ENCODE measurements at places on chromosomes 4 and X.
A peak's percentile ranks its signal among the peaks of the same experiment; 100 is the strongest.

DNA sequence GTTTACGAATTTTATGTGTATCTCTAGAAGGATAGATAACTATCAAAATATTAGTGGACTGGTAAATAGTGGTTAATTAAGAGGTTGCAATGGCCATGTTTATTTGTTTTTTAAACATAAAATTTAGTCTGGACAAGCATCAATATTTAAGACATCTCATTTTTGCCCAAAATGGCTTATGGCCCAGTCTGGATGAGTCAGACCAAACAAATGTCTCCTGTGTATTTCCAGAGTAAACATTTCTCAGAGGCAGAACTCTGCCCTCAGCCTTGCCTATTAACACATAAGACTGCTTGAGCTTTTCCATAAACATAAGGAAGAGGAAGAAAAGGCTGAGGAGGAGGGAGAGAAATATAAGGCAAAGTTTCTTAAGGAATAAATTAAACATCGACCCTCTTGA is 277.1 kb upstream of the DIAPH2 start:
- DNase-seq: no peak

DNA sequence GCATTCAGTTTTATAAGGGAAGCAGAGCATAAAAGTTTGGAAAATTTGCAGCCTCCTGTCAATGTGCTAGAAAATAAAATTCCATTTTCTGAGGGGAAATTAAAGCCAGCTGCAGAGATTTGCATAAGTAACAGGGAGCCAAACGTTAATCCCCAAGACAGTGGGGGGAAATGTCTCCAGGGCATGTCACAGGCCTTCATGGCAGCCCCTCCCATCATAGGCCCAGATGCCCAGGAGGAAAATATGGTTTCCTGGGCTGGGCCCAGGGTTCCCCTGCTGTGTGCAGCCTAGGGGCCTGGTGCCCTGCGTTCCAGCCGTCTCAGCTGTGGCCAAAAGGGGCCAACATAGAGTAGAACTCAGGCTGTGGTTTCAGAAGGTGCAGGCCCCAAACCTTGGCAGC is 9.3 kb downstream of the RNF4 start:
- no peak for DNase-seq

GRCh38 chr4:5365071-5366008 is 314.1 kb downstream of the STK32B start:
- DNase-seq: peak; percentile 87

GRCh38 chrX:150363561-150364346 is 637 bp downstream of the MAMLD1 start:
- peak; percentile 43 for DNase-seq

GRCh38 chr4:105966051-105966450 is 70.8 kb downstream of the NPNT start:
- no peak for DNase-seq

GRCh38 chrX:72019487-72019886 is 108.8 kb downstream of the NHSL2 start:
- no peak for DNase-seq

DNA sequence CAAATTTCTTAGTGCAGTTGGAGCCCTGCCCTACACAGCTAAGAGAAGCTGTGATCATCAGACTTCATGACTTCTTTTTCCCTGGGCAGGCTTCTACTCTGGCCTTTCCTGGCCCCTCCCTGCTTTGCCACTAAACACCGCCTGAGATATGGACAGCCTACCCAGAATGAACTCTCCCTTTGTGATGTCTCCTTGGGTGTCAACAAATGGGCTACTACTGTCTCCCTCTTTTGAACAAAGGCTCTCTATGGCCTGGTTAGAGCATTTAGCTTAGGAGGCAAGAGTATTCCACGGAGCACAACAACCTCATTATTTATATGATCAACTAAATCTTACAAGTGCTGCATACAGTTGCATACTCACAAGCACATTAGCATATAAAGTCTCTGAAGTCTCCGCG is 127.6 kb upstream of the HCCS start:
- DNase-seq: no peak

- DNase-seq: no peak
These were observed 1276.1 kb downstream of the PCDH7 start for GRCh38 chr4:31995943-31996901.

DNA sequence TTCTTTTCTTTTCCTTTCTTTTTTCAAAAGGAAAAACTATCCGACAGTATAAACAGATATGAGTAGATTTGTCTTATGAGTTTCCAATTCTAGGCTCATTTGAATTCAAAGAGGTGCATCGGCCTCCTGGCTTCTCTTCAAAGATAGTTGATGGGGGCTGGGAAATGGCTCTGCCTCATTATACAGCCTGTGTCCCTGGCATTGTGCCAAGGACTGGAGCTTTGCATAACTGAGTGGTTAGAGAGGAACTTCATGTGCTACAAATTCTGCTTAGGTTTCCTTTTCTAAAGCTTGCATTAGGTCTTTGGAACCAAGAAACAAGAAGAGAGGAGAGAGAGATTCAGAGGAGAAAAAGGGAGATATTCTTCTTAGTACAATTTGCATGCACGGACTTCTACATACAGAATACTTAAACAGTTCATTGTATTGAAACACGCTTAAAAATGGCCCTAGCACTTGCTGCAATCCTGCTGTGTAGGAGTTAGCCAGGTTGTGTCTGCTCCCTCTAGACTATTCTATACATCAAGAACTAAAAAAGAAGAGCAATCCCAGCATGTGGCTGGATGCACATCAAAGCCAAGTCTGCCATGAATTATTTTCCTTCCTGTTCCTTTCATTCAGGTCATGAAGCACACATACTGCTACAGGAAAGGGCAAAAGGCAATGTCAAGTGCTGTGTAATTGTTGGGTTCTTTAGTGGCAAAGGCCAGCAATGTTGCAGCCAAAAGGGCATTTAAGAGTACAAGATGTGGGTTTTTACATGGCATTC is 70.9 kb downstream of the INTS12 start:
- no peak for DNase-seq

DNA sequence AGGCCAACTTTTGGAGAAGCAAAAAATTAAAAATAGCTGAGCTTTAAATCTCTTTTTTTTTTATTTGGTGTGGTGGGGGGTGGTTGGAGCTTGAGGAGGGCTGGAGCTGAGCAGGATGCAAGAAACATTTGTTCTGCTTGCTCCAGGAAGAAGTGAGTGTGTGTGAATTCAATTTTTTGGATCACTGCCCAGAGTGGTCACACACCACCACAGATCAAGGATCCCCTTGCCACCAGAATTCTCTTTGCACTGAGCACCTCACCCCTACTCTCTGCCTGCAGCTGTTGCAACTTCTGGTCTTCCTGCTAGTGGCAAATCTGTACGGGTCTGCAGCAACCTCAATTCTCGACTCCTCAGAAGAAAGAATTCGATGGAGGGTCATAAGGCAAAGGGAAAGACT is 19.9 kb upstream of the PLP1 start:
- DNase-seq: no peak

DNA sequence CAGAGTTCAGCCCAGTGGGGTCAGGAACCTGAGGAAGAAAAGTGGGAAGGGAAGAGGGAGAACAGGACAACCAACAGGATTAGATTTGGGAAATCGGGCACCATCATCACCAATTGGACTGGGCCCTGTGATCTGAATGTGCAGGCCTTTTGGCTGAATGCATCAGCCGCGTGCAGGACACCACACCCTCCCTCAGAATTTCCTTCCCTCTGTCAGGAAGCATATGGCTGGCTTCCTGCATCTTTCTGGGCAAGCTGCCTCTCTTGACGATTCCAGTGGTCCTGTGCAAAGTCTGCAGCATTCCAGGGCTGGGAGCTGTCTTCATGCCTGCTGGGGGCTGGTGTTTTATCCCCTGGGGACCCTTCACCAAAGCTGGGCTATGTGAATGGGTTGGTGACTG is 16.4 kb downstream of the MAGEA4 start:
- DNase-seq: no peak

- DNase-seq: no peak
These were observed at the start of gene FAT1 for GRCh38 chr4:186723292-186724057. FAT1 (minus strand) TSS chr4:186723856; CDS start chr4:186709827, 14,029 bp downstream.

All from SJSA1 (cell line).